ENCODE measurements at places on chromosomes 6 and 20. TPM values are rescaled to one million over a fixed set of nuclear protein-coding genes. Genes with fewer than 3 reads are reported as not detected.

GRCh38 chr20:62655282-62656196 lies 13.2 kb downstream of the SLCO4A1 start:
- peaks cover 16% of the 10 kb centered on the region for H3K4me1 ChIP-seq
- no peaks in the 10 kb centered on the region for H3K36me3 ChIP-seq
- DNase-seq, result no peak
- no peak overlapping the region for H3K27ac ChIP-seq

The IP6K3 gene
- not detected for total RNA-seq

DNA sequence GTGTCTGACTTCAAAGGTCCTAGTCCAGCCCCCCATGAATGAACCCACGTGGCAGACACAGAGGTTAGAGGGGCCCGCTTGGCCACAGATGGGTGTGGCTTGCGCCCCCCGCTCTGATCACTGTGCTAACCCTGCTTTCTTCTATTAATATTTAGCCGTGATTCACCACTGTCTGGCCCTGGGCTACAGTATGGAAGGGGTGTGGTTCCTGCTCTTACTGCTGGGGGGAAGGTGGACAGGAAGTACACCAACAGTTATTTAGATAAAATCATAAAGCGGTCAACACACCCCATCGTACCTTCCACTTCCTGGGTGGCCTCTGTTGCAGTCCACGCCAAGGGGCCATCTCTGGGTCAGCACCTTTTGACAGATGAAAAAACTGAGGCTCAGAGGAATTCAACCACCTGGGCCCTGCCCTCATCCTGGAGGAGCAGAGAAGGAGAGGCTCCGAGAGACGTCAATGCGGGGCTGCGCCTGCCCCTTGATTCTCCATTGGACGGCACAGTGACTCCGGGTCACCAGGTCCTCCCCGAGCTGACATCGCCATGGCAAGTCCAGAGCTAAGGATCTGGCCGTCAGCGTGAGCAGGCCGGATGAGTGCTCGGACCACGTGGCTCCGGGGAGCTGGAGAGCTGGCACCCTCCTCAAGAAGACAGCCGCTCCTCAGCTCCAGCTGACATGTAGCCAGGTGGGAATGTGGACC lies 206.3 kb downstream of the PREX1 start:
- peaks cover 11% of the 10 kb centered on the region for H3K4me1 ChIP-seq
- no peak for DNase-seq
- H3K27me3 ChIP-seq, result no peaks in the 10 kb centered on the region
- H3K36me3 ChIP-seq, result no peaks in the 10 kb centered on the region
- no peak overlapping the region for H3K4me3 ChIP-seq

The RPL10A gene
- total RNA-seq, result 2,302 TPM
